ENCODE measurements at places on chromosomes 16 and 17.

- DNase-seq = no peak
These were observed 207.8 kb downstream of the CDRT15L2 start for GRCh38 chr17:20787281-20787680.

DNA sequence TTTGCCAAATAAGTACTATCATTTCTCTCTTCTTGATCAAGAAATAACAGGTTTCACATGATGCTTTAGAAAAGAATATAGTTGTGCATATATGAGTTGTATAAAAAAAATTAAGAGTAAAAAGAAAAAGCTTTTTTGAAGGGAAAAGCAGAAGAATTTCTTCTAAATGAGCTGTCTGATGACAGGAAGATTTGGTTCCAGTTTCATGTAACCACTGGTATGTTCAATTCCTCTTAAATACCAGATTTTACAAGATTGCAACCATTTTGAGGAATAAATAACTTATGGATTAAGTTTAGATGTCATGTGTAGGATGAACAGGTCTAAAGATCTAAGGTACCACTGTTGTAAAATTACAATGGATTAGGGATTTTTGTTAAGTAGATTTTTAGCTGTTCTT lies 45.0 kb downstream of the VMP1 start:
- no peak for DNase-seq

DNA sequence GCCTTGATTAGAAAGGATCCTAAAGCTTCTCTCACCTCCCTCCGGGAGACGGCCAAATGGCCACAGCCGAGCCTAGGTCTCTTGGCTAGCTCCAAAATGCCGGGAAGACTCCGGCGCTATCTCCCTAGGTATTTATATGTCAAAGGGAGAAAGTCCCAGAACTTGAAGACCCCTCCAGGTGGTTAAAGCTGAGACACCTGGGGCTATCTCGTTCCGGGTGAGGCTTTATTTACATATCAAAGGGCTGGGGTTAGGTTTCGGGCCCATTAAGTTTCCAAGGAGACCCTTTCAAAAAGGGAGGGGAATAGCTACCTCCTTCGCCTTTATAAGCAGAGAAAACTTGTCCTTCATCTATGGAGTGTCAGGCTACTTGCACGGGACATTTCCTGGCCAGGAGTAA lies 70.9 kb upstream of the KIFC3 start:
- DNase-seq = no peak

DNA sequence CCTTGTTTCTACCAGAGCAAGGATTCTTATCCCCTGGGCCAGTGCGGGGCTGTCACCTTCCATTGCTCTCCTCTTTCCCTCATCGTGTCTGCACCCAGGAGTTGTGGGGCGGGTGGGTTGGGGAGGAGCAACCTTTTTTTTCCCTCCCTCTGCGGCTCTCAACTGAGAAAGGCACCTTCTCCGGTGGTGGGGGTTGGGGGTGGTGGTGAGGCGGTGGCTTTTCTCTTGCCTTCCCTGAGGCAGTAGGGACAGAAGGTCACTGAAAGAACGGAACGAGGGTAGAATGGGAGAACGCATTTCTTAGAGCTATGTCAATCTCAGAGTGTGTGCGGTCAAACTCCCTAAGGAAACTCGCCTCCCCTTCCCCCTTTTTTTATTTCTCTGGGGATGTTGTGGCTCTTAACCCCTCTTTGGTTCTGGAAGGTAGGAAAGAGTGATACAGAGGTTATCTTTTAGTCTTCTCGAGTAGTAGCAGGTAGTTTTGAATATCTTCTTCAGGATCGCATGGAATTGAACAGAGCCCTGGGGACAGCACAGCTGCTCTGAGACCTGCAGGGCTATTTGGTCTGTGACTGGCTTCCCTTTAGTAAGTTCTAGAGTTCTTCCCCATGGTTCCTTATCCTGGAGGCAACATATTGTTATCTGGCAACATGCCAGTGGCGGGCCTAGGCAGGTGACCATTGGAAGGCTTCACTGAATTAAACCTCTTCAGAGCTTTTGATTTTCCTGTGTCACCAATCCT lies 994 bp downstream of the CLTC start:
- peak; percentile 72 for DNase-seq

GRCh38 chr16:67685388-67686112 lies 18.9 kb downstream of the C16orf86 start:
- DNase-seq = no peak

GRCh38 chr16:66913081-66913480 lies 5.6 kb downstream of the CDH16 start:
- no peak for DNase-seq

- no peak for DNase-seq
These were observed 10.0 kb downstream of the BAIAP2 start for GRCh38 chr17:81044764-81045589.

DNA sequence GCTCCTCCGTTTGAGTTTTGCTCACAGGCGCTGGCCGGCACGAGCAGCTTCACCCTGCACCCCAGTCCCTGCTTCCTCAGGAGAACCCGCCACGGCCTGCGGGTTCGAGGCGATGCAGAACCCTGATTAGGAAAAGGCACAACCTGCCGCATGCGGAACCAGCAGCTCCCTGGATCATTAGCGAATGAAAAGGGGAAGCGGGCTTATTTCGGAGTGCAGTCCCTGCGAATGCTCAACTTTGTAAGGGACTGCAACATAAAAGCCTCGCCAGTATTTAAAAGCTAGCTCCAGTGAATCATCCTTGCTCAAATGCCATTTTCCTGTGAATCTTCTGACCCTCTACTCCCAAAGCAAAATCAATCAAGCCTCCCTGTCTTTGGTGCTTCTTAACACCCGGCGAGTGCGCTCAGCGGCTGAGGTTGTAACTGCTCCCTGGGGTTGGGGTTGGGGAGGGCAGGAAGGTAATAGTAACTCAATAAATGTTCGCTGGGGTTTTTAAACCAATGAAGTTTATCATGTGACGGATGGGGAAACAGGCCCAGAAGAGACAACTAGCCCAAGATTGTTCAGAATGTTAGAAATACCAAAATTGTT lies 678 bp upstream of the AKAP10 start:
- DNase-seq = peak; percentile 39

GRCh38 chr16:49521734-49522325 lies 148.2 kb downstream of the C16orf78 start:
- no peak for DNase-seq

- peak; percentile 46 for DNase-seq
These were observed 9.9 kb downstream of the ZFP90 start for GRCh38 chr16:68548947-68549346.

GRCh38 chr17:47204722-47205418 lies 4.3 kb upstream of the MYL4 start:
- DNase-seq = peak; percentile 59

- DNase-seq = no peak
These were observed 93.4 kb downstream of the SSH2 start for GRCh38 chr17:29836643-29837042.

- DNase-seq = no peak
These were observed 24.5 kb downstream of the TBX2 start for GRCh38 chr17:61423967-61424649.

DNA sequence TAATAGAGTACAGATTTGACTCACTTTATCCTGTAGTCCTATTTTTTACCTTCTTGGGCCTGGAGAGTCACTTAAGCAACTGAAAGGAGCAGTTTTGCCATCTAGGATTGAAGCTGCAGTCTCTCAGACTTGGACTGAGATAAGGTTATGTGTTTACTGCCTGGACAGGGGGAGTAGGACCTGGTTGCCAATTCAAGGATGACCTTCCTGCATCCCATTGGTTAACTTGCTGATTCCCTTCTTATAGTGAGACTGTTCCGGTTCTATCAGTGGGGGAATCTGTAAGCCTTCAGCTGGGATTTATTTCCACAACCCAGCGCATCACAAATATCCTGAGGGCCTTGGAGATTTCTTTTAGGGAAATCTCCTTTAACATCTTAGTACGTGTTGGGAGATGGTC lies 2.9 kb downstream of the UBN1 start:
- DNase-seq = no peak

DNA sequence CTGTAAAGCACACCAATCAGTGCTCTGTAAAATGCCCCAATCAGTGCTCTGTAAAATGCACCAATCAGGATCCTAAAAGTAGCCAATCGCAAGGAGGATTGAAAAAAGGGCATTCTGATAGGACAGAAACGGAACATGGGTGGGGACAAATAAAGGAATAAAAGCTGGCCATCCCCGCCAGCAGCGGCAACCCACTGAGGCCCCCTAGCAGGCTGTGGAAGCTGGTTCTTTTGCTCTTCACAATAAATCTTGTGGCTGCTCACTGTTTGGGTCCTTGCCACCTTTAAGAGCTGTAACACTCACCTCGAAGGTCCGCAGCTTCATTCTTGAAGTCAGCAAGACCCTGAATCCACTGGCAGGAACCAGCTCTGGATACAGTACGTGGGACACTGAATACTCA lies 162.4 kb upstream of the TBX2 start:
- no peak for DNase-seq

GRCh38 chr16:85129876-85130704 lies 17.8 kb upstream of the CIBAR2 start:
- no peak for DNase-seq

GRCh38 chr16:89999831-90000574 lies 19.3 kb downstream of the DBNDD1 start:
- DNase-seq = no peak

DNA sequence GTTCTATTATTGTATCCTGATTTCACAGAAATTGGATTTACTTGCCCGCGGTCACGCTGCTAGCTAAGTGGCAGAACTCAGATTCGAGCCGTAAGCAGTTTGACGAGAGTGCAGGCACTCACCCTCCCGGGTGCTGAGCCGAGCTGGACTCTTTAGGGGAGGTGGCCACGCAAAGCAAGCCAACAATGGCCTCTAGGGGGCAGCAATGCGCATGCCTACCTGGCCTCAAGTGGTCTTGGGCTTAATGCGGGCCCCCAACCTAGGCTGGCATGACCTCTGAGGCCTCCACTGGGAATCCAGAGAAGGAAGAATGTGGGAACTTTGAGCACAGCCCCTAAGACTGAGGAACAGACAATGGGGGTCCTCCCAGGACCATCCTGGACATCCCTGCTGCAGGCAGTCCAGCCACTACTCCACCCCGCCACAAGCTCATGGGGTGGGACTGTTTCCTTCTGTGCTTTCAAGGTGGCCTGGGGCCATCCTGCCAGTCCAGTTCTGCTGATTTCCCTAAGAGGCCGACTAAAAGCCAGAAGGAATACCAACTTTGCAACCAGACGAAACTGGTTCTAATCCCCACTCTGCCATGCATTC lies 276.5 kb downstream of the XYLT1 start:
- DNase-seq = peak; percentile 54

DNA sequence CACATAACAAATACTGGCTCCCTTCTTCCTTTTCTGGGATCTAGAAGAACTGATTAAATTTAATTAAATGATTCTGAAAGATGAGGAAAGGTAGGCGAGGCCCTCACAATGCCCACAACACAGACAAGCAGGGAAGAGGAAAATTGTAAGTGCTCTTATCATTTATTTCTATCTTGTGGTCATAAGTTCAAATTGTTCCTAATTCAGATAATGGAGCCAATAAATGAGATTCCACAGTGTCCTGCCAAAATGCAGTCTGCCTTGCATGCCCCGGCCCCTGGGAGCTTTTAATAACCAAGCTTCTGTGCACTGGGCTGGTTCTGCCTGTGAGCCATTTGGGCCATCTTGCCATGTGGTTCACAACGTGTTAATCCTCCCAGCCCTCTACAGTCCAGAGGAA lies 97.0 kb downstream of the CMC2 start:
- DNase-seq = no peak

DNA sequence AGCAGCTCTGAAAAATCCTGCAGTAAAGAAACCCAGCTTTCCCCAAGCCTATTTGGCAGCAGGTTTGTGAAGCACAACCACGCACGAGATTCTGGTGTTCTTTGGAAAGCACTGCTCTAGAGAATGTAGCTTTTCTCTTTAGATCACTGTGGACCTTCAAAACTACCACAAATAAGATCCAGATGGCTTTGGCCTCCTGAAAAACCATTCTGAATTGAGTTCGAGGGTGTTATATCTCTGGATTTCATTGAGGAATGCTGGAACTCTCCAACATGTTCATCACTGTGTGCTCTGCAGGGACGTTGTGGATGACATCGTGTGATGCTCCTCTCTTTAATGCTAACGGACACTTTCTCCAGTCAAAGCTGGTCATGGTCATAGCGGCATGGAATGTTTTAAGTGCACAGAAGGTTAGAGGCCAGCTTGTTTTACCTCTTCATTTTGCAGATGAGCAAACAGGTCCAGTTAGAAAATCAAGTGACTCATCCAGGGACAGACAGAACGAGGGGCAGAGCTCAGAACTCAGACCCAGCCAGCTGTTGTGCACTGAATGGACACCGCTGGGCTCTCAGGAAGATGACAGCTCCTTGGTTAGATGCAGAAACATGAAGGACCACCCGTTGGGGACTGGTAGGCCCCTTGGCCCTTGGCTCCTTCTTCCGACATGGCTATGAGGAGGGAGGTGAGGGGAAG lies 37.2 kb downstream of the CCDC42 start:
- no peak for DNase-seq

GRCh38 chr16:84183911-84184591 lies 2.8 kb downstream of the TAF1C start:
- DNase-seq = no peak

DNA sequence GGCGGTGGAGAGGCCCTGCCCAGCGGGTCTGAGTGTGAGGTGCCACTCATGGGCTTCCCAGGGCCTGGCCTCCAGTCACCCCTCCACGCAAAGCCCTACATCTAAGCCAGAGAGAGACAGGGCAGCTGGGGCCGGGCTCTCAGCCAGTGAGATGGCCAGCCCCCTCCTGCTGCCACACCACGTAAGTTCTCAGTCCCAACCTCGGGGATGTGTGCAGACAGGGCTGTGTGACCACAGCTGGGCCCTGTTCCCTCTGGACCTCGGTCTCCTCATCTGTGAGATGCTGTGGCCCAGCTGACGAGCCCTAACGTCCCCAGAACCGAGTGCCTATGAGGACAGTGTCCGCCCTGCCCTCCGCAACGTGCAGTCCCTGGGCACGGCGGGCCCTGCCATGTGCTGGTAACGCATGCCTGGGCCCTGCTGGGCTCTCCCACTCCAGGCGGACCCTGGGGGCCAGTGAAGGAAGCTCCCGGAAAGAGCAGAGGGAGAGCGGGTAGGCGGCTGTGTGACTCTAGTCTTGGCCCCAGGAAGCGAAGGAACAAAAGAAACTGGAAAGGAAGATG lies 11.2 kb downstream of the VASN start:
- DNase-seq = no peak

DNA sequence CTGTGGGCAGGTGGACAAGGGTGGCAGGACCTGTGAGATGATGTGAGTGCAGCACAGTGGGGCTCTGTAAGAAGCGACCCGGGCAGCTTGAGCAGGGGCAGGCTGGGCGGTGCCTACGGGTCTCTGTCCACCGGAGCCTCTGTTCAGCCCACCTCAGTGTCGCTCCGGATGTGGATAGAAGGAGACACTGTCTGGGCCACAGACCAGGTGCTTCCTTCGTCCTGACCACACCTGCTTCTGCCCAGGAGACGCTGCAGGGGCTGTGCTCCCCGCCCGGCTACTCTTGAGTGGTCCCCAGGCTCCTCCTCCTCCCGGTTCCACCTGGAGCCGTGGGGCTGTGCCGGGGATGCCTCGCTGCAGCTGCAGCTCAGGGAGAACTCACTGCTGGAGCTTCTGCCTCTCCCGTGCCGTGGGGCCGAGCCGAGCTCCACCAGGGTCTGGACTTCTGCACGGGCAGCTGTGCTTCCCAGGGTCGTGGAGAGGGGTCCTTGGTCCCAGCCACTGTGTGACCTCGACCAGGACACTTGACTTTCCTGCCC lies 21.5 kb downstream of the METRNL start:
- DNase-seq = no peak

- no peak for DNase-seq
These were observed 13.8 kb downstream of the NDUFAF8 start for GRCh38 chr17:81252987-81253329.

All from CD4-positive, alpha-beta T cell treated with Interleukin-17A for 1 hour (primary cell).